NCI-H187 (cell line): ENCODE measurements at places on chromosomes 4 and X.

DNA sequence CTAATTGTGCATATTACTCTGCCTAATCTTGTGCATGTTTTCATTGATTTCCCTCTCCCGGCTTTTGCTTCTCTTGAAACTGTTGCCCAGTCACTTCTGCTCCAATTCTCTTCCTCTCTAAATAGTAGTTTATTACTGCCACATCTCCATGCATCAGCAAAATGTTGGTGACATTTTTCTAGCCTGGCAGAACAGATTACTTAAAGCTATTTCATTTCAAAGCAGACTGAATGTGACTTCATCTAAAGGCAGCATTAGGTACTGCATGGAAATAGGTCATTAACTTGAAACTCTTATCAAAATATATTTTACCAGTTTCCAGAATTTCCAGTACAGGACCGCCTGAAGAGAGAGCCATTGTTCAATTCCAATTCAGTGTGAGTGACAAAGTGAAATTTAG lies 52.4 kb downstream of the HPGDS start:
- DNase-seq = no peak

GRCh38 chr4:151415978-151416377 lies 7.0 kb downstream of the FHIP1A start:
- DNase-seq = no peak

DNA sequence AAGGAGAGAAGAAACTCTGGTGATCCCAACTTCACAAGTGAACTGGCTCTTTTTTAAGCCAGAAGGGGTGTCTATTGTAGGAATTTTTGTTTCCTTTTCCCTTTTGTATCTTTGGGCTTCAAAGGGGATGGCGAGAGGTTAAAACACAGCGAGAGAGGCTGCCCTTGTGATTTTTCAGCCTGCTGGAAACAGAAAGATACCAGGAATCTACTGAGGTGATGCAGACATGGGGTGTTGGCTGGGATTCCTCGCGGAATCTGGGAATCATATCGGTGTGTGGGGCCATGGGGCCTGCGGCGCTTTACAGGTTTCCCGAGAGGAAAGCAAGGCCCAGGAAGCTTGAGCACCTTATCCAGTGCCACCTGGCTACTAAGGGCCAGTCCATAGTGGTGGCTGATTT lies 99.4 kb upstream of the STX18 start:
- no peak for DNase-seq

- DNase-seq = no peak
Measured at GRCh38 chr4:17115583-17115982, 217.1 kb upstream of the LDB2 start.

GRCh38 chr4:72418458-72418857 lies 150.6 kb downstream of the ADAMTS3 start:
- DNase-seq = peak; percentile 16

- no peak for DNase-seq
Measured at GRCh38 chr4:123127875-123128274, 205.5 kb upstream of the NUDT6 start.

DNA sequence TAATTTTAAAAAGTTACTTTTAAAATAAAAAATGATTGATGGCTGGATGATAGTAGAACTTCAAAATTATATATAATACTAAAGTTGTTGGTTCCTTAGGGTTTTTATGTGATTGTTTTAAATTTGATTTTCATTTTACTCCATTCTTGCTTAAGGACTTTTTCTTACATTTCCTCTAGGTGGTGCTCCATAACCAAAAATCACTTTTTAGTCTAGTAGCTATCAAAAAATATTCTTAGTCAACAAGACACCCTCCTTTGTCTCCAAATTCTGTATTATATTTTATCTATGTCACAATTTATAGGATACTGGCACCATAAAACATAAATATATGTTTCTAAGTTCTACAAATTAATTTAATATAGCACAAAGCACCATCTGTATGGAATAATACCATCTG lies 67.2 kb upstream of the BRWD3 start:
- DNase-seq = no peak

GRCh38 chr4:80219301-80220025 lies 22.2 kb downstream of the PRDM8 start:
- no peak for DNase-seq

- DNase-seq = no peak
Measured at GRCh38 chr4:25021216-25021615, 9.5 kb downstream of the LGI2 start.

- DNase-seq = no peak
Measured at GRCh38 chr4:159414305-159414704, 311.4 kb downstream of the RAPGEF2 start.

DNA sequence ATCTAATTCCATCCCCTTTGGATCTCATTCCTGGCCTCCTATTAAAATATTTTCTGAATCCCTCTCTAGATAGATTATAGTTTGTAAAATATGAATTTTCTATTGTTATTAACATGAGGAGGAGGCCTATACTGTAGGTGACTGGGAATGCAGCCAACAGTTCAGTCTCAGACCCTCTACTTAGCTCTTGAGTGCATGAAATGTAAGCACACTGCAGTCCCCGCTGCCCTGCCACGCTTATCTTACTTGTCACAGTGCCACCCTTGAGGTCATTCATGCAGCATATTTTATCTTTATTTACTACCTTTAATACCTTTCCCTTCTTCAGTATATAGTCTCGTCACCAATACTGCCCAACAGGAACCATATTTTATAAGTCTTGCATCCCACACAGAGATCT lies 151.0 kb downstream of the CAMK2D start:
- DNase-seq = no peak

- DNase-seq = no peak
Measured at GRCh38 chr4:158799856-158800255, 31.0 kb downstream of the FNIP2 start.

DNA sequence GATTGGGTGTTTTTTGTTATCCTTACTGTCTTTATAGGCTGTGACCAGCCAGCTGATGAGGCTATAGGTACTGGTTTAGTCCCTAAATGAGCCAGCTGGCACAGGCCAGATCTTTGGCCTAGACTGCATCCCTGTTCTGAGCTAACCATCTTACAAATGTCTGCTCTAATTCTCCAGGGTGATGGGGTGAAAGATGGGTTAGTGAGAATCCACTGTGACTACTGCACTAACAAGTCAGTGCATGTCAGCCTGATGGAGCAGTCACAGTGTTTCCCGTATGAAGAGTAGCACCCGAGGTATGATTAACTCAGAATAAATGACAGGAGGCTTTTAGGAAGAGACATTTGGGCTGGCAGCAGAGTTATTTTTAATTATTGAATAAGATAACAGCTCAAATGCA lies 181.0 kb downstream of the DCTD start:
- DNase-seq = no peak

GRCh38 chr4:9608300-9608699 lies 164.1 kb downstream of the DEFB131A start:
- DNase-seq = no peak

DNA sequence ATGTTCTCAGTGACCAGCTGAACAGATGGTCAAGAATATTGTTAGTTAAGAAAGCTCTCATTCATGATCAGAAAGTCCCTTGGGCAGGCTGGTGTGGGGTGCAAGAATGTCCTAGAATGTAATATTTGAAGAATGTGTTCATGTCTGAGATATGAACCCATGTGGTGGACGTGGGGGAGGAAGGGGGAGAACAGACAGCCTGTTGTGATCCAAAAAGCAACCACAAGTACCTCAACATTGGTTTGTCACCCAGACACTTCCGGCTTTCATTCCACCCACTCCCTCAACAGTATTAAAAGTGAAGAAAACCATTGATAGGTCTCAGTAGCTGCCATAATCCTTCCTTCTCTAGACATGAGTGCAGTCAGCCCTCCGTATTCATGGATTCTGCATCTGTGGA lies 82.2 kb downstream of the MAML3 start:
- no peak for DNase-seq

GRCh38 chrX:136166221-136166855 lies 19.0 kb downstream of the FHL1 start:
- DNase-seq = no peak

DNA sequence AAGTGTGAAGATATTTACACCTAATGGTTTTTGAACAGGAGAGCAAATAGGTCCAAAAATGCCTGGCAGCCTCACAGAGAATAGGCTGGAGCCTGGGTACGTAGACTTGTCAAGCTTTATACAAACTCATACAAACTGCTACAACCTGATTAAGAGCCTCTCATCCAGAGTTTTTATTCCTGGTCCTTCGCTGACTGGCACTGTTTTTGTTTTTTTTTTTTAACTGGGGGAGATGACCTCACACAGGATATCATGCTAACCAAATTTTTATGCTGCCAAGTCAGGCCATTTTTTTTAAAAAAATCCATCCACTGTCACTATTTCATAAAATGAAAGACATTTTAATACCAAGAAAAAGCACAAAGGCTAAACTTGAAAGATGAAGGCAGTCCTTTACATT lies 1.9 kb downstream of the FAM114A1 start:
- no peak for DNase-seq

- no peak for DNase-seq
Measured at GRCh38 chr4:8840006-8840793, 31.4 kb downstream of the HMX1 start.

DNA sequence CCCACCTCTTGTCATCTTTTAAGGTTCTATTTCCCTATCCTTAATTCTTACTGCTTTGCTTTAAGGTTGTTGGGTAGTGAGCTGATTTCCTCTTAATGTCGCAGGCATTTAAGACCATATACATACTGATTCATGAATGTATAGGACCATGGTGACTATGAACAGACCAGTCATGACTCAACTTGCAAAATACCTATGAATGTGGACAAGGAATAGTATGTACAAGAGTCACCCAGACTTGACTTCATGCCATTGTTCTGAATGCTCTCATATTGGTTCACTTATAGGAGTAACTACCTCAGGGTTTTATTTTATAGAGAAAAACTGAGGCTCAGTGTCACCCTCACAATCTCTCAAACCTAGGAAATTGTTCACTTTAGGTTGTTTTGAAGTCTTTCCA lies 44.3 kb downstream of the CCNG2 start:
- no peak for DNase-seq

- DNase-seq = no peak
Measured at GRCh38 chrX:23952984-23953907, 45.4 kb downstream of the CXorf58 start.

DNA sequence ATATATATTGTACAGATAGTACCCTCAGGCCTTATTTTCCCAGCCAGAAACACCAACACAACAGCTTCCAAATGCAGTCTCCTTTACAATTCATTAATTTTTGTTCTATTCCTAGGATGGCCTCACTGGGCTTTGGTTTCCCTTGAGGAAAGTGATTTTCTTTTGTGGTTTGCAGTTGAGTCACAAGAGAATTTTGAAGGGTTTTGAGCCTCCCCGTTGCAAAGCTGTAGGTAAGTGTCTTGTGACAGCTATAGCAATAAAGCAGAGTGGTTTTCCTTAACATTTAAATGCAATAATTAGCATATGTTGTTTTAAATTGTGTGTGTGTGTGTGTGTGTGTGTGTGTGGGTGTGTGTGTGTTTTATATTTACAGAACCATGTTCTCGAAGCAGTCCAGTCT lies 54.1 kb upstream of the WDR17 start:
- DNase-seq = no peak

- DNase-seq = no peak
Measured at GRCh38 chr4:80221161-80221560, 23.9 kb downstream of the PRDM8 start.

DNA sequence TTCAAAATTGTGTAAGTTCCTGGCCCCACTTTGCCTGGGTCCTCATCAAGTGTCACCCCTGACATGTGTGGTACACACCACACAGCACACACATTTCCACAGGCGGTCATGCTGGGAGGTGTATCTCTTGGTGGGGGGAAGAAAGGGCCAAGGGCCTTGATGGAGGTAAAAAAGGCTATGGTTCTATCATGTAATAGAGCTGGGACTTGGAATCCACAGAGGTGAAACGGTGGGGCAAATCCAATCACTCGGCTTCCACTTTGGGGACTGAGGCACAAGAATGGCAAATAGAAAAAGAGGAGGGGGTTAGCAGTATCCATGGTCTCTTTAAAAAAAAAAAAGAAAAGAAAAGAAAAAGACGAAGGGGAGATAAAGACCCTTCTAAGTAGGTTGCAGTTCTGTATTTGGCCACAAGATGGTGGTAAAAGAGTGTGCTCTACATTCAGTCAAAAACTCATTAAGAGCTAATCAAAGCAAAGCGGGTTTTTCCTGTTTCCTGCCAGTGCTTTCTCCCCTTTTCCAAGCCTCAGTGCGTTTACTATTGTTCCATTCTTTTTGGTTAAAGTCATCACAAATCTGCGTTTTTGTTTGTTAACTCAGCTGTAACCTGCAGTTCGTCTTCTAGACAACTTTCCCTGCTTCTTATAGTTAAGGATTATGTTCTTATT lies 37.0 kb upstream of the ATP6AP2 start:
- no peak for DNase-seq

DNA sequence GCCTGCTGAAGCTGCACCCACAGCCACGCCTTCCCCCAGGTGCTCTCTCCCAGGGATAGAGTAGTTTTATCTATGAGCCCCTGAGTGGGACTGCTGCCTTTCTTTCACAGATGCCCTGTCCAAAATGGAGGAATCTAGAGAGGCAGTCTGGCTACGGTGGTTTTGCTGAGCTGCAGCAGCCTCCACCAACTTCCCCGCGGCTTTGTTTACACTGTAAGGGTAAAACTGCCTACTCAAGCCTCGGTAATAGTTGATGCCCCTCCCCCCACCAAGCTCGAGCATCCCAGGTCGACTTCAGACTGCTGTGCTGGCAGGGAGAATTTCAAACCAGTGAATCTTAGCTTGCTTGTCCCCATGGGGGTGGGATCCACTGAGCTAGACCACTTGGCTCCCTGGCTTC lies 84.5 kb downstream of the PRKG2 start:
- no peak for DNase-seq

DNA sequence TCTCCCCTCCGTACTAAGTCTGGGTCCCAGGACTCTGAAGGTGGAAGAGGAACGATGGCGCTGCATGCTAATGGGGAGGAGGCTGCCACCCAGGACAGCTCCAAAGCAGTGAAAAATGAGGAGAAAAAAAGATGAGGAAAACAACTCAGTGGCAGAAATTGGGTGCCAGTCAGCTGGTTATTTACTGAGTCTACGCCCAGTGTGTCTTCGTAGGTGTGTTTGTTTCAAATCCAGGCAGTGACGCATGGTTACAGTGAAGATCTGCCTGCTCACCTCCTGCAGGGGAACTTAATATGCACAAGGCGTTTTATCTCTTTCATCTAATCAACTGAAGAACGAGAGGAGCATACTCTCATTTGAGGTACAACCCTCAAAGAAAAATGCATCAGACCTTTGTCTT lies 70.9 kb upstream of the FBXW7 start:
- no peak for DNase-seq

- no peak for DNase-seq
Measured at GRCh38 chr4:9773471-9773870, 8.0 kb upstream of the DRD5 start.

DNA sequence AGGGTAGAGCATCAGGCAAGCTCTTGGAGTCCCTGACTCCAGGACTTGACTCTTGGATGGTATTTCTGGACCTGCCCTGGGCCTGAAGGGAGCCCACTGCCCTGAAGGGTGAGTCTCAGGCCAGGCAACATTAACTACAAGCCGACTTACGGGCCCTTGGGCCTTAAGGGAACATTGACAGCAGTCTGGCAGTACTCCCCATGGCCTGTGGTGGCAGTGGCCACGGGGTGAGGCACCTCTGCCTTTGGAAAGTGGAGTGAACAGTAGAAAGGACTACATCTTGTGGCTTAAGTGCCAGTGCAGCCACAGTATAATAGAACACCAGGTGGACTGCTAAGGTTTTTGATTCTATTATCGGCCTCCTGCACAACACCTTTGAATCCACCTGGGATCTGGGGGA lies 36.3 kb downstream of the SH3BGRL start:
- no peak for DNase-seq

- DNase-seq = no peak
Measured at GRCh38 chr4:26175905-26176470, 144.8 kb upstream of the RBPJ start.
